ENCODE measurements at places on chromosomes 16 and 17. TPM values are rescaled to one million over a fixed set of nuclear protein-coding genes. Genes with fewer than 3 reads are reported as not detected.

Gene HSD17B1
- 0.97 TPM for total RNA-seq

Gene PLCG2
- 2.6 TPM for total RNA-seq

- no peak for DNase-seq
These were observed 2.4 kb downstream of the GJD3 start for GRCh38 chr17:40361925-40362695.

DNA sequence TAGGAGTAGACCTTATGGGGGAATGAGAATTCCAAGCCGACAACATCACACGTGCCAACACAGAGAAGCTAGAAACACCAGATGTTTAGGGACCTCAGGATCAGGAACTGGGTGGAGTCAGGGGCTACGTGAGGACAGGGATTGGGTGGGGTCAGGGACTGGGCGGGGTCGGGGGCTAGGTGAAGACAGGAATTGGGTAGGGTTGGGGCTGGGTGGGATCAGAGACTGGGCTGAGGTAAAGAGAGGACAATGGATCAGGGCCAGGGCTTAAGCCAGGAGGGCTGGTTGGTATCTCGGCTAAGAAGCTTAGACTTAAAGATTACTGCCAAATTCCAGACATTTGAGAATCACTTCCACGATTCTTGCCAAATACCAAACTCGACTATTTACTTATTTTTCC is 11.6 kb downstream of the TEKT5 start:
- no peak for DNase-seq

GRCh38 chr17:73824321-73824720 is 180.1 kb upstream of the SDK2 start:
- DNase-seq, result no peak
